H1 (cell line): ENCODE measurements at places on chromosomes 5 and 9. TPM values are rescaled to one million over a fixed set of nuclear protein-coding genes. Genes with fewer than 3 reads are reported as not detected.
A peak's percentile ranks its signal among the peaks of the same experiment; 100 is the strongest.

- no peaks in the 10 kb centered on the region for H3K27me3 ChIP-seq
- DNase-seq = no peak
- H3K4me1 ChIP-seq = peaks cover 8% of the 10 kb centered on the region
- H3K36me3 ChIP-seq = no peaks in the 10 kb centered on the region
These were observed 4.9 kb downstream of the SLC34A3 start for GRCh38 chr9:137235424-137236237.

DNA sequence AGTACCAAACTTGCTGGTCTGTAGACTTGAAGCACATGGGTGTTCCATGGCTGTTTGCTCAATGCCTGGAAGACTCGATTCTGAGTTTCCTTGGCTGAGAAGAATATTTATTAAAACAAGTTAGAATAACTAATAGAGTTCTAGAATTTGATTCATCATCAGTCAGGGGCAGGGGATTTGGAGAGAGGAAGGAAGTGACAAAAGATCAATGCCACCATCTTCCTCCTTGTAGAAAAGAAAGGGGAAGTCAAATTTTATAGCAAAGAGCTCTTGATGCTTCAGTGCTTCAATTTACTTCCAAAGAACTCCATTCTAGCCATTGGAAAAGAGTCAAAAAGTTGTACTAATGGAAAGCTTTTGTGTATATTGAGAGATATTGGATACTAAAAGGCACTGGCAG is 236.3 kb downstream of the MCTP1 start:
- no peaks in the 10 kb centered on the region for H3K4me1 ChIP-seq
- no peak for DNase-seq
- no peak overlapping the region for H3K27ac ChIP-seq
- no peak overlapping the region for H3K4me3 ChIP-seq
- no peaks in the 10 kb centered on the region for H3K27me3 ChIP-seq

- H3K36me3 ChIP-seq = no peaks in the 10 kb centered on the region
- H3K27ac ChIP-seq = no peak overlapping the region
- no peaks in the 10 kb centered on the region for H3K4me1 ChIP-seq
These were observed 4.1 kb upstream of the DNAJB5 start for GRCh38 chr9:34985311-34985899.

- DNase-seq = no peak
- H3K27me3 ChIP-seq = no peaks in the 10 kb centered on the region
- no peak overlapping the region for H3K4me3 ChIP-seq
- no peaks in the 10 kb centered on the region for H3K36me3 ChIP-seq
- H3K4me1 ChIP-seq = no peaks in the 10 kb centered on the region
These were observed 124.7 kb upstream of the LIFR start for GRCh38 chr5:38681029-38681706.

DNA sequence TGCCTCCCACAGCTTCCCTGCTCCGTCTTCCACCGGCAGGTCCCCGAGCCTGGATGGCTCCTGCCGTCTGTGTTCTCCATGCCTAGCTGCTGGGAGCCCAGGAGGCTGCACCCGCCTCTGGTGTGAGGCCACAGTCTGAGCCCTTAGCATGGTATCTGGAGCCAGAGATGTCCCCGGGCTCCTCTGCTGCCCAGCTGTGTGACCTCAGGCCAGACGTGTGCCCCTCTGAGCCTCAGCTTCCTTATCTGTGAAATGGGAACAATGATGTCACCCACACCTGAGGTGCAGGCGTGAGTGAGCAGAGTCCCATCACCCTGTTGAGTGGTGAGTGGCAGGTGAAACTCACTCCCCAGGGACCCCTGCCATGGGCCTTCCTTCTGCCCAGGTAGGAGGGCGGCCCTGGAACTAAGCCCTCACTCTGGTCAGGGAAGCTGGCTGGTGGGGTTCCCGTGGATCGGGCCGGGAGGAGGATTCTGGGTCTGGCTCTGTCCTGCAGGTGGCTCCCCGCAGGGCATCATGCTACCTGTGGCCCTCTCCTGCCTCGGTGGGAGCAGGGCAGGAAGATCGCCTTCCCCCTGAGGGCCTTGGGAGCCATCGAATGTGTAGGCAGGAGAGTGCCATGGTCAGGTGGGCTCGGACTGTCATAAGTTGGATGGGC is 239.0 kb downstream of the PBX3 start:
- no peaks in the 10 kb centered on the region for H3K36me3 ChIP-seq
- no peak overlapping the region for H3K27ac ChIP-seq
- no peak overlapping the region for H3K4me3 ChIP-seq
- DNase-seq = no peak
- H3K4me1 ChIP-seq = no peaks in the 10 kb centered on the region

PCDHB16 gene
- 5.2 and 5.9 TPM in 2 replicates for total RNA-seq

- H3K27ac ChIP-seq = no peak overlapping the region
- H3K4me3 ChIP-seq = no peak overlapping the region
- H3K36me3 ChIP-seq = no peaks in the 10 kb centered on the region
- H3K4me1 ChIP-seq = no peaks in the 10 kb centered on the region; the same call in 1 of the 2 replicates
These were observed 722.8 kb upstream of the GRAMD2B start for GRCh38 chr5:125700380-125700861.

GRCh38 chr9:76687861-76688391 is 76.3 kb upstream of the PCA3 start:
- DNase-seq = peak; percentile 23
- no peaks in the 10 kb centered on the region for H3K27me3 ChIP-seq
- peaks cover 7% of the 10 kb centered on the region for H3K4me1 ChIP-seq
- no peak overlapping the region for H3K27ac ChIP-seq

GRCh38 chr5:81533629-81534405 is 139.9 kb upstream of the ACOT12 start:
- H3K4me3 ChIP-seq = no peak overlapping the region
- no peak overlapping the region for H3K27ac ChIP-seq
- no peak for DNase-seq

GRCh38 chr5:5605170-5605764 is 182.8 kb downstream of the ICE1 start:
- H3K4me3 ChIP-seq = no peak overlapping the region
- H3K36me3 ChIP-seq = no peaks in the 10 kb centered on the region
- no peak for DNase-seq
- no peak overlapping the region for H3K27ac ChIP-seq
- no peaks in the 10 kb centered on the region for H3K27me3 ChIP-seq

STOM gene
- 58.1 and 60.4 TPM in 2 replicates for total RNA-seq

- no peaks in the 10 kb centered on the region for H3K36me3 ChIP-seq
- 0 out of 2 replicates have a peak, but pooled peaks cover 4% of the 10 kb centered on the region for H3K4me1 ChIP-seq
- no peak overlapping the region for H3K4me3 ChIP-seq
- H3K27ac ChIP-seq = no peak overlapping the region
- DNase-seq = no peak
These were observed 24.8 kb upstream of the LOX start for GRCh38 chr5:122102825-122103224.

GRCh38 chr9:3719286-3719685 is 193.5 kb upstream of the RFX3 start:
- no peaks in the 10 kb centered on the region for H3K4me1 ChIP-seq
- H3K36me3 ChIP-seq = no peaks in the 10 kb centered on the region
- H3K4me3 ChIP-seq = no peak overlapping the region
- no peaks in the 10 kb centered on the region for H3K27me3 ChIP-seq

DNA sequence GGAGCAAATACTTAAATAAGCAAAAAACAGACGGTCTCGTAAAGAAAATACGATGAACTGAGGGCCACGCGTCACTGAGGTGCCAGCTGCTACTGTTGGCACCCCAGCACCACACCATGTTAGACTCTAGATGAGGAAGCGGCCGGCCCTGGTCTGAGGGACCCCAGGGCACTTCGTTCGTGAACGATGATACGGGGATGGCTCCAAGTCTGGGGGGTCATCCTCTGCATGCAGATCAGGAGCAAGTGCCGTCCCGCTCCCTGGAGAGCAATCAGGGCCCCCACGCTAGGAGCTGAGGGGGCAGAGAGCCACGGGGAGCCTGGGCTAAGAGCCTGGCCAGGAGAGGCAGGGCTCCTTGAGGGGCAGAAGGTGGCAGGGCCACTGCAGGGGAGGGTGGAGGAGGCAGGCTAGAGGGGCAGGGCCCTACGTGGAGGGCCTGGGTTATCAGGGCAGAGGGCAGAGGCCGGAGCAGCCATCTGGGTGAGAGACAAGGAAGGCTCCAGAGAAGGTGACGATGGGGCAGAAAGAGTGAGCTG is 24.1 kb downstream of the SARDH start:
- H3K4me1 ChIP-seq = no peaks in the 10 kb centered on the region
- no peak overlapping the region for H3K4me3 ChIP-seq
- no peak overlapping the region; the same call in 1 of the 2 replicates for H3K27ac ChIP-seq

NR5A1 gene
- total RNA-seq = 0.42 and 0.58 TPM in 2 replicates

GRCh38 chr9:113548221-113549041 is 84.9 kb downstream of the RGS3 start:
- H3K27me3 ChIP-seq = no peaks in the 10 kb centered on the region
- no peak overlapping the region for H3K4me3 ChIP-seq
- H3K4me1 ChIP-seq = peaks cover 8% of the 10 kb centered on the region

DNA sequence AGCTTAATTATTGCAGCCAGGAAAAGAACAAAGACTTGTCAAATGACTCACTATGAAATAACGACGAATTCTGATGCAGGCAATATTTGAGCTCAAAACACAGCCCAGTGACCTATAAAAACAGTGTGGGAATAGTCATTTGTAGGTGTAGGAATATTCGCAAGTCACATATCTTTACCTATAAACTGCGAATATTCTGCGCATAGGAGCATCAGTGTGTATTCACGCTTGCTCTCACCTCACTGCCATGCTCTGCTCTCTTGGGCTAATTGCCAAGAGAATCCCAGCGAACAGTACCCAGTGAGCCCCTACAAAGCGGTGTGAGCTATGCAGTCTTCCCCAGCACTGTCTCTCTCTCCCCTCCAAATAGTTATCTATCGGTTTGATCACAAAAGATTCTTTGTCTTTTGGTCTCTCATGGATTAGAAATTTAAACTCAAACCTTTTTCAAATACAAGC is 74.2 kb downstream of the ST8SIA4 start:
- H3K27ac ChIP-seq = no peak overlapping the region
- H3K4me1 ChIP-seq = no peaks in the 10 kb centered on the region
- H3K27me3 ChIP-seq = no peaks in the 10 kb centered on the region
- H3K4me3 ChIP-seq = no peak overlapping the region
- DNase-seq = no peak
- H3K36me3 ChIP-seq = no peaks in the 10 kb centered on the region

- H3K4me3 ChIP-seq = no peak overlapping the region
- H3K4me1 ChIP-seq = no peaks in the 10 kb centered on the region
- DNase-seq = no peak
These were observed 37.8 kb downstream of the B4GALT1 start for GRCh38 chr9:33129251-33129885.

MARCOL gene
- total RNA-seq = not detected in 2 replicates

IL17B gene
- total RNA-seq = not detected in 2 replicates

GRCh38 chr5:1437226-1437829 is 7.9 kb downstream of the SLC6A3 start:
- no peak overlapping the region for H3K4me3 ChIP-seq
- H3K4me1 ChIP-seq = no peaks in the 10 kb centered on the region
- no peaks in the 10 kb centered on the region for H3K36me3 ChIP-seq
- DNase-seq = no peak
- H3K27me3 ChIP-seq = 0 out of 2 replicates have a peak, but pooled peaks cover 4% of the 10 kb centered on the region

- peak; percentile 43 for DNase-seq
- H3K36me3 ChIP-seq = peaks cover 31% of the 10 kb centered on the region
- H3K27me3 ChIP-seq = no peaks in the 10 kb centered on the region
- H3K4me3 ChIP-seq = peak overlapping the region; percentile 99
- peak overlapping the region; percentile 100 for H3K27ac ChIP-seq
These were observed 813 bp downstream of the HNRNPK start for GRCh38 chr9:83978992-83979811.

GRCh38 chr9:1978941-1979340 is 36.2 kb upstream of the SMARCA2 start:
- H3K27me3 ChIP-seq = no peaks in the 10 kb centered on the region
- no peaks in the 10 kb centered on the region for H3K4me1 ChIP-seq
- no peaks in the 10 kb centered on the region for H3K36me3 ChIP-seq
- H3K4me3 ChIP-seq = no peak overlapping the region
- no peak for DNase-seq
